ENCODE measurements at places on chromosomes 11 and 22.

GRCh38 chr11:66498506-66498905, 11.9 kb upstream of the BBS1 start:
- DNase-seq, result no peak

GRCh38 chr22:43377896-43378704, 33.7 kb upstream of the MPPED1 start:
- DNase-seq, result no peak

GRCh38 chr11:67255353-67255752, 10.9 kb upstream of the GRK2 start:
- DNase-seq, result no peak

DNA sequence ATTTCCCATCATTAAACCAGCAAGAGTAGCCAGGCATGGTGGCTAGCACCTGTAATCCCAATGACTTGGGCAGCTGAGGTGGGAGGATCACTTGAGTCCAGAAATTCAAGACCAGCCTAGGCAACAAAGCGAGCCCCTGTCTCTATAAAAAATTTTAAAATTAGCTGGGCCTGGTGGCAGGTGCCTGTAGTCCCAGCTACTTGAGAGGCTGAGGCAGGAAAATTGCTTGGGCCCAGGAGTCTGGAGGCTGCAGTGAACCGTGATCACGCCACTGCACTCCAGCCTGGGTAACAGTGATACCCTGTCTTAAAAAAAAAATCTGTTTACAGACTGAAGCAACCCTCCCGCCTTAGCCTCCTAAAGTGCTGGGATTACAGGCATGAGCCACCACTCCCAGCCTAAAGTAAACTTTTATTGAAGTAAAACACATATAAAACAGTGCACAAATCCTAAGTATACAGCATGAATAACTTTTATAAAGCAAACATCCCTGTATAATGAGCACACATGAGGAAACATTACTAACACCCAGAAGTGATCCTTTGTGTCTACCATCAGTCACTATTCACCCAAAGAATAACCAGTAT, 12.6 kb downstream of the UCP3 start:
- DNase-seq, result no peak

- no peak for DNase-seq
Measured at GRCh38 chr11:48081151-48082010, 101.0 kb downstream of the PTPRJ start.

DNA sequence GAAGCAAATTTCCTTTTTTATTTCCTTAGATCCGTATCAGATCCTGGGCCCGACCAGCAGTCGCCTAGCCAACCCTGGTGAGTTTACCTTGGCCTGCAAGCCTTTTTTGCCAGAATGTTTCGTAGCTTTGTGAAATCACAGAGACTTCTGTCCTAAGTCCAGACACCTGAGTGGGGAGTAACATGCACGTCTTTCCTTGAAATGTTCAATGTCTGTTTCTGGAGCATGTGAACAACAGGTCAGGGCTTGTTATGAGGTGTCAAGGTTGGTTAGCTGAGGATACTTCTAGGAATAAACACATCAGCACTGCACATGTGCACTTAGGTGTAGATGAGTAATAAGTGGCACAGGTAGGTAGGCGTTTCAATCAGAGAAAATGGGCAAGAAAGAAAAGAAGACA, 58.0 kb downstream of the KCNJ1 start:
- no peak for DNase-seq

- no peak for DNase-seq
Measured at GRCh38 chr11:2911785-2912391, 17.3 kb downstream of the PHLDA2 start.

DNA sequence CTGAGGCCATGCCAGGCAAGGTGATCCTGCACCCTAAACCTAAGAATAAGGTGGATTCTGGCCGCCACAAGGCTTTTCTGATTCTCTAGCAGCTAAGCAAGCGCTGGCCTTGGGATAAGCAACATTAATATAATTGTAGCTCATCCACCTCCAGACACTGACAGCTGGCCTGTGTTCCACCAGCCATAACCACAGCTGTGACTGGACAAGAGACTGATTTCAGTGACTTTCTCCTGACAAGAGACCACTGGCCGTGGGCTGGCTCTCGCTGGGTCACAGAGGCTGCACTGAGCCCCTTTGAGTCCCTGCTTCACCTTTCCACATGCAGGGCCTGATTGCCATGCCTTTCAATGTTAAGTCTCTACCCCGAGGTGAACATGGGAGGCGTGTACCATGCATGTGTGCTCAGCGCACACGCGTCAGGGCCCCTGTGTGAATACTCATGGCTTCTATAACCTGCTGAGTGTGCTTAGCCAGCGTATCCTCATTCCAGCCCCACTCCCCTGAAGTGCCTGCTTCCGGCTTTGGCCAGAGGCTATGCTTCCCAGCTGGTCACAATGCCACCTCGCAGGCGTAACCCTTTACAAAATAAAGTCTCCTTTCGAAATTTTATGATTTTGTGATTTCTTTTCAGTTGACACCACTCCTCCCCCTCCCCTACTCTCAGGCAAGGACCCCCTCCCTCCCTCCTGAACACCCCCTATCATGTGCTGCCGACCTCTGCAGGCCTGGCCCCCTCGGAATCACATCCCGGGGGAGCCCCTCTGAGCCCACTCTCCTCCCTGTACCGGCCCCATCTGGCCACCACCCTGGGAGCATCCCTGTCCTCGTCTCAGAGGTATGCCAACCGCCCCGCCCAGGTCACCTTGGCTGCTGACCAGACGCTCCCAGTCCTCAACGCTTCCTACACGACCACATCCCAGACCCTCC, 128.1 kb downstream of the CTTN start:
- DNase-seq, result no peak

DNA sequence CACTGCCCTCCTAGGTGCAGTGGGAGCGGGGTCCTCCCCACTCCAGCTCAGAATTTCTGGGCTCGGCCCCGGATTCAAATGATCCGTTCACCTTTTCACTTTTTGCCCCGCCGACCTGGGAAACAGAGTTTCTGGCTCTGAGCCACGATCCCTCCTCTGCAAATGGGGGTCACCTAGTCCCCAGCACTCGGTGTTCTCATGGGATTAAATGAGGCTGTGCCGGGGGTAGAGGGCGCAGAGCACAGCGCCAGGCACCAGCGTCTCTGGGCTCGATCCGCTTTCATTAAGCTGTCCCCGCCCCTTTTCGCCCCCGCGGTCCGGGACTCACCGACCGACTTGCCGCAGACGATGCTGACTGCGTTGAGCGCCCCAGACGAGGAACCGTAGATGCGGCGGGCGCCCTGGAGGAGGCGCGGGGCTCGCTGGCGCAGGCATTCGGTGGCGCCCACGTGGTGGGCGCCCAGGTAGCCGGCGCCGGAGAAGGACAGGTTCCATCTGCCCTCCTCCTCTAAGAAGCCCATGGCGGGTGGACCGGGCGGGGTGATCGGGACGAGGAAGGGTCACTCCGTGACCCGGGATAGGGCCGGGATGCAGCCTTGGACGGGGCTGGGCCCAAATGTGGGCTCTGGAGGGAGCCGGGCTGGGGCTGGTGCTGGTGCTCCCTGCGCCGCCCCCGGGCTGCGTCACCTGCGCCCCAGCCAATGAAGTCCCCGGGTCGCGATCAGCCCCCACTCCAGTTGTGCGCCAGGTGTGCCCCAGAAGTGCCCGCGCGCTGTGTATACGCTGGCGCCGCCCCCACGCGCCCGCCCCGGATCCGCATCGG, at the start of gene PNPLA5:
Gene PNPLA5 (minus strand): TSS at position 654 of the 823 bp plus-strand sequence. CDS start 133 bp downstream, at position 521.
- no peak for DNase-seq

GRCh38 chr11:133520707-133521106, 11.6 kb downstream of the OPCML start:
- no peak for DNase-seq

- DNase-seq, result no peak
Measured at GRCh38 chr11:86438685-86439084, 64.0 kb downstream of the CCDC81 start.

- no peak for DNase-seq
Measured at GRCh38 chr11:134835561-134835960, 423.5 kb upstream of the B3GAT1 start.

Data from Jurkat, Clone E6-1 (cell line).